ENCODE measurements at places on chromosomes 16 and 17.

DNA sequence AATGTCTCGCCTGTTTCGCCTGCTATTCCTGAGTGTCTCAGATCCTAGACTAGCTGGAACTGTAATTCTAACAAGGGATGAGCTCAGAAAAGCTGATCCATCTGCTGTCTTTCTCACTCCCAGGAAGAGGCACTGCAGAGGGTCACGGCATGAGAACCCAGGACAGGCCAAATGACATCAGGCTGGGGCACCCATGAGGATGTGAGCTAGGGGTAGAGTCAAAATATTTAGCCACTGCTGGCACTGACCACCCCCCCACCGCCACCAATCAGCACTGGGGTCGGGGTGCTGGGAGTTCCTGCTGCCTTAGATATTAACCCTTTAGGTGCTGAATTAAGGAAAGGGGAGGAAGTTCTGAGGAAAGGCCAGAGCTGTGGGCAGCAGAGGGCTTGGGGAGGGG is 112.4 kb downstream of the IRX3 start:
- no peak for DNase-seq

GRCh38 chr16:11130978-11131665 is 124.9 kb downstream of the SOCS1 start:
- no peak for DNase-seq

DNA sequence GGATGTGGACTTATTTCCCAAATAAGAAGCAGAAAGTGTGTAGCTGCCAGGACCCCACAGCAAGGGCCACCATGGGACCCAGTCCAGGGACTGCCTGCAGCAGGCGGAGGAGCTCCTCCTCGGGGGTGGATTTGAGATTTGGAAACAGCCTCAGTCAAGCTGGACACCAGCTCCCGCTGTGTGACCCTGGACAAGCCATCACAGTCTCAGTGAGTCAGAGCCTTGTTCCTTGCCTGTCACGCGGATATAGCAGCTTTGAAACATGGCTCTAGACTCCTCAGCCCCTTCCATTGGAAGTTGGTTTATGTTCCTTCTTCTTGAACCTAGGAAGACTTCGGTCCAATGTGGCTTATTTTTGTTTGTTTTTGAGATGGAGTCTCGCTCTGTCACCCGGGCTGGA is 12.5 kb upstream of the DPEP1 start:
- DNase-seq, result no peak

DNA sequence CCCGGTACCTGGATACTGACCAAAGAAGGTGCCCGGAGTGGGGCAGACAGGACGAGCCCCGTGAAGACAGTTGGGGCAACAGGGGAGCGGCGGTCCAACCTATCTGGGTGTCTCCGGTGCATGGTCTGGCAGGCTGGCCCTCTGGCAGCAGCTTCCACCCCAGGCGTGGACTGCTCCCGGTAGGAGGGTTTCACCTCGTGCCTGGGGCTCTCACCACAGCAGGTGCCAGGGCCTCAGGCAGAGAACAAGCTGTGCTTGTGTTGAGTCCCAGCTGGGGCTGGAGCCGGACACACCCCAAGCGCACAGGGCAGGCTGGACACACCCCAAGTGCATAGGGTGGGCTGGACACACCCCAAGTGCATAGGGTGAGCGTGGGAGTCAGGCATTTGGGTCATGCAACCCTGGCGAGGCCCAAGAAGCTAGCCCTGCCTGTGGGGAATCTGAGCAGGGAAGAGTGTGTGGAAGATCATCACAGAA is 1.5 kb upstream of the FBXL16 start:
- no peak for DNase-seq

GRCh38 chr17:44587339-44587738 is 30.1 kb downstream of the FZD2 start:
- no peak for DNase-seq

- DNase-seq, result no peak
Observed at GRCh38 chr16:48583075-48584065, 26.6 kb downstream of the N4BP1 start.

DNA sequence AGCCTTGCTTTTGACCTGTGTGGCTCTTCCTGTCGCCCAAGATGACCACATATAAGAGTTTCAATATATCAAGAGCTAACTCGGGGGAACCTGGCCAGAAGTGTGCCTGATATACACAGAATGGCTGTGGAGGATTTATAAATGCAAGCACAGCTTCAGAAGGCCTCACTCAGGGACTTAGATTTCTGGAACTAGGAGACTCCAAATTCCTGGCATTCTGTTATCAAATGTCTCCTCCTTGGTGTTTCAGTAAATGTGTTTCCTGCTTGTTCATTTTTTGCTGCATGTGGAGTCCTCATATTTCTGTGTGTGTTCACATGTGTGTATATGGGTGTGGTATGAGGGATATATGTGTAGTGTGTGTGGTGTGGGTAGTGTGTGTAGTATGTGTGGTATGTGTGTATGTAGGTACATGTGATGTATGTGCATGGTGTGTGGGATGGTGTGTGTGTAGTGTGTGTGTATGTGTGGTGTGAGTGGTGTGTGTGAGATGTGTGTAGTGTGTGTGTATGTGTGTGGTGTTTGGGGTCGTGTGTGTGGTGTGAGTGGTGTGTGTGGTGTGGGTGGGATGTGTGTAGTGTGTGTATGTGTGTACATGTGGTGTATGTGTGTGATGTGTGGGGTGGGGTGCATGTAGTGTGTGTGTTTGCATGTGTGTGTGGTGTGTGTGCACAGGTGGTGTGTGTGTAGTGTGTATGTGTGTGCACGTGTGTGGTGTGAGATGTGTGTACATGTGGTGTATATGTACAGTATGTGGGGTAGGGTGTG is 981 bp upstream of the CD300H start:
- no peak for DNase-seq

DNA sequence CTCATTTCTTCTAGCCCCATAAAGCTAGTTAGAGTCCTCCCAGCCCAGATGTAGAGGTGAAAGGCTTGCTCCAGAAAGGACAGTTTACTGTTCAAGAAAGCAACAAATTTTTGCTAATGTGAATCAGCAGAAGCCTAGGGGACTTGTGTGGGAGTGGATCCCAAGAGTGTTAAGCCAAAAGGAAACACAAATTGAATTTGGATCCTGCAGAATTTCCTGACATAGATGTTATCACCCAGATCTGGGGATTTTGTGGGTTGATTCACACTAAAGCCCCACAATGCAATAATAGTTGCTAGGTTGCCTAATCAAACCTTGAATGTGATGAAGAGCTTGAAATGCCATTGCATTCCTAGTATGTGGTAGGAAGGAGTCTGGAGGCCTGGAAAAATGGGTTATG is 135.2 kb upstream of the HS3ST3A1 start:
- no peak for DNase-seq

DNA sequence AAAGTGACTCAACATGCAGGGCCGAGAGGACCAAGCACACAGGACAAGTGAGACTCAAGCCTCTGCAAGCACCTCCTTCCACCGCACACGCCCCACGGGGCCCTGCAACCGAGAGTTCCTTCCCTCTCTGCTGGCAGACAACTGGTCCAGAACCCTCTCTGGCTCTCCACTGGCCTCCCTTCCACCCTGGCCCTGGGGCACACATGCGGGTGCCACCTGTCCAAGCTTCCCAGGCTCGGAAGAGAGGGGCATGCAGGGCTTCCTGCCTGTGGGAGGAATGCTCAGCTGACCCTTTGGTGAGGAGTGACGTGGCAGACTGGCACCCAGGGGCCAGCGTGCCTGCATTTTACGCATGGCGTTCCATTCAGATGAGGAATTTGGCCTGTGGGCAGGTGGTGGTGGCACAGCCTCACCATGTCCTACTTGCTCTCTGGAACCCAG is 59.8 kb downstream of the PIPOX start:
- no peak for DNase-seq

DNA sequence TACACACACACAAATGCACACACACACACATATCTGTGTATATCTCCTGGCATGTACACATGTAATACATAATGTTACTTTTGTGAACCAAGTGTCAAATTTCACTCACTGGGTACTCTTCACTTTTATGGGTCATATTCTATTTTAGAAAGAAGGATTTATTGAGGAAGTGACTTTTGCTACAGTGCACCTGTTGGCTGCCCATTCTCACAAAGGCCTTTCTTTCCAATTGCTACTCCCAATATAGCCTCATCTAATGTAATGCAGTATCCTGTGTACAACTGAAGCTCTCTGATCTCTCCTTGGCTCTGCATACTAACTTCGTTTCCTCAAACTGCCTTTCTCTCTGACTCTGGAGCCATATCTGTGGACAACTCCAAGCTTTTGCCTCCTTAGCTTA is 107.5 kb downstream of the ABCA8 start:
- DNase-seq, result no peak

GRCh38 chr17:57954397-57955182 is 622 bp downstream of the CUEDC1 start:
- DNase-seq, result peak; percentile 94

- DNase-seq, result no peak
Observed at GRCh38 chr17:1557355-1558095, 5.1 kb downstream of the PITPNA start.

GRCh38 chr16:48489376-48489775 is 104.2 kb upstream of the SIAH1 start:
- no peak for DNase-seq

DNA sequence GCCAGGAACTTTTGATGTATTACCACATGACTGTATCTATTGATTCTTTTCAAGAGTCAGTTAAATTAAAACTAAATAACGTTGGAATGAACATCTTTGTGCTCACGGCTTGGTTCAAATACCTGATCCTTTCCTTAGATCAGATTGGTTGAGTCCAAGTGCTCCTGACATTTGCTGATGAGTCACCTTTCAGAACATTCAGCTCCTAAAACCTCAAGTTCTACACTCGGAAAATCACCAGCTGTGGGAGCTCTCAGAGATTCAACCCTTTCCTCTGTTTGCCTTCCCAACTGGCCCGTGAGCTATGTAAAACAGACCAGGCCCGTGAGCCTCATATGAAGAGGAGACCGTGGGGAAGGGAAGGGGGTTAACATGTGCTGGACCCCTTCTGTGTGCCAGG is 68.1 kb downstream of the RTN4RL1 start:
- no peak for DNase-seq

- no peak for DNase-seq
Observed at GRCh38 chr16:58885528-58886170, 151.5 kb upstream of the GOT2 start.

GRCh38 chr17:66337866-66338485 is 35.6 kb downstream of the PRKCA start:
- no peak for DNase-seq

DNA sequence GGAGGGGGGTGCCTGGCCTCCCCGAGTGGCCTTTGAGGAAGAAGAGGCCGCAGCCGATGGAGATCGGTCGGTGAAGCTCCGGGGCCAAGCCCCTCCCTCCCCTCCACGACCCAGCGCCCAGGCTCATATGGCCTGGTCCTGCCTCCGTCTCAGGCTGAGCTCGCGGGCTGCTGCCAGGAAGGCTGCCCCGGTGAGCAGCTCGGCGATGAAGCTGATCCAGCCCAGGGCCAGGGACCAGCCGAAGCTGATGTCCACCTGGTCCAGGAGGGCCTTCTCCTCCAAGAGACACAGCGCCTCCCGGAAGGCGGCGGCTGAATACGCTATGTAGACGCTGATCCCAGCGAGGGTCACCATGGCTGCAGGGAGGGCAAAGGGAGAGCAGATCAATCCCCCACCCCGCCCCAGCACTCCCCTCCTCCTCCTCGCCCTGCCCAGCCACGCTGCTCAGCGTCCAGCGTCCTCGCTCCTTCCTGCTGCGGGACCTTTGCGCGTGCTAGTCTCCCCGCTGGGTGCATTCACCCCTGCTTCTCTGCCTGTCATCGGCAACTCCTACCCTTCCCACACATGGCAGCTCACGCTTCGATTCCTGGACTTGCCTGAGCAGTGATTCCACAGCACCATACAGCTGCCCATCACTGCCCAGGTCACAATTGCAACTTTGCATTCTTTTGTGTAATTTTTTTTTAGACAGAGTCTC is 20.5 kb downstream of the TMEM114 start:
- no peak for DNase-seq

DNA sequence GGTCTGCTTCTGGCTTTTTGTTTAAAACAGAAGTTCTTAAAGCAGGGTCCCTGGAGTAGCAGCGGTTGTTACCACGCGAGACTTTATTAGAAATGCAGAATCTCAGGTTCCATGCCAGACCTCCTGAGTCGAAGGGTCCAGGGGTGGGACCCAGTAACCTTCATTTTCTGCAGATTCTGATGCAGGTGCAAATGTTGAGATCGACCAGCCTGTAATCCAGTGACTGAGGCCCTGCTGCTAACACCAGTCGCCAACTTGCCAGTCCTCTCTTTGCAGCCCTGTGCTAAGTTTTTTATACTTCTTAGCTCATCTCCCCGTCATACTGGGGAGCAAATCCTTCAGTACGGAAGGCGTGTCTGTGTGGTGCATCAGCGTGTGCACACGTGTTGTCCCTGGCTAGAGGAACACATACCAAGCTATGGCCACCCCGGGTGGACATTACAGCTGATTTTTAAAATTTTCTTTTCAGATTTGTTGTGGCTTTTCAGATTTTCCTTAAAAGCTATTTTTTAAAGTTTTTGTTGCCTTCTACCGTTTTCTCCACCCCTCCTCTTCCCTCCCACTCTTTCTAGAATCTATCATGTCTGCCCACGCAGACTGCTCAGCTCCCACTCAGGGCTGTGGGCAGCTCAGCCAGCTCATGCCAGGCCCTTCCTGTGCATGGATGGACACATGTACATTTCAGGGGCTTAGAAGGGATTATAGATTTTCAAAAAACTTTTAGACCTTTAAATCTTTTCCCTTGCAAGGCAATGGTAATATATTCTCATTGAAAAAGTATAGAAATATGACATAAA is 57.7 kb downstream of the MEAK7 start:
- DNase-seq, result no peak

- DNase-seq, result no peak
Observed at GRCh38 chr17:44501866-44502375, 1.3 kb downstream of the GPATCH8 start.

- DNase-seq, result no peak
Observed at GRCh38 chr17:36867716-36868341, 69.4 kb upstream of the LHX1 start.

GRCh38 chr16:17177242-17177958 is 293.4 kb downstream of the XYLT1 start:
- no peak for DNase-seq

- no peak for DNase-seq
Observed at GRCh38 chr16:85905110-85906095, 6.4 kb downstream of the IRF8 start.

DNA sequence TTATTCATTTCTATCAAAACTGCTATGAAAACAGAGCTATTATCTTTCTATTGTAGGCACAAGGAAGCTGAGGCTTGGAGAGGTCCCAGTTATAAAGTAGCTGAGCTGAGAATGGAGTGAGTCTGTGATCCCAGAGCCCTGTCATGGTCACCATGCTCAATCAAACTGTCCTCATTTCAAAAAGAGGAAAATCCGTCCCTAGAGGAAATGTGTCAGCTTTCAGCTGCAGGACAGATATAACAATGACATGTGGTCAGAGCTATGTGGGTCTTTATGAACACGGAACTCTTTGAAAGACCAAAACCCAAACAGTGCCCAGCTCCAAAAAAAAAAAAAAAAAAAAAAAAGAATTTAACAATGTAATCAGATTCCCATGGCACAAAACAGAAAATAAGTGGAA is 266.1 kb downstream of the XYLT1 start:
- DNase-seq, result no peak

GRCh38 chr17:36730857-36731490 is 129.6 kb downstream of the MRM1 start:
- DNase-seq, result no peak

GRCh38 chr17:74750327-74751069 is 2.1 kb downstream of the NHERF1 start:
- no peak for DNase-seq

- DNase-seq, result no peak
Observed at GRCh38 chr16:4556112-4556511, at the start of gene C16orf96. Gene C16orf96 (plus strand): TSS chr16:4556340. CDS start chr16:4556490, 150 bp downstream.

Data from HAP-1 (cell line).